ENCODE measurements at places on chromosomes 11 and 22.

DNA sequence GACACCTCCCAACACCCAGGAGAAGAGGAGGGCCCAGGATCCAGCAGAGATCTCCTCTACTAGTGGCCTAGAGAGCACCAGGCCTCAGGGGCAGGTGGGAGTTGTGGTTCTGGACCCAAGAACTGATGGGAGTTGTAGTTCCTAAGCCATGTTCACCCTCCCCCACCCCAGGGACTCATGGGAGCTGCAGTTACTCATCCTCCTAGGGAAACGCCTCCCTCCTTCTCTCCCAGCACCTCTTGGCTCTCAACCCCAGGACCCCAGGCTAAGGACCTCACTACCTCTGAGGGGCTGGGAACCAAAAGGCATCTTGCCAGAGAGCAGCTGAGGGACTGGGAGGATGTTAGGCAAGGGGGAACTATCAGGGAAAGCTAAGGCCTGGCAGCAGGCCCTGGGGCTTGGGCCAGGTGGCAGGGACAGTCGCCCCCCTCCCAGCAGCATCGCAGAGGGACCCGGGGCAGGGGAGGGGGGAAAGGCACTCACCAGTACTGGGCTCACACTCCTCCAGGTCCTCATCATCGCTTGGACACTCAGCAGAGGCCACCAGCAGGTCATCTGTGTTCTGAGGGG lies 28.9 kb downstream of the SLC22A12 start:
- DNase-seq = no peak

DNA sequence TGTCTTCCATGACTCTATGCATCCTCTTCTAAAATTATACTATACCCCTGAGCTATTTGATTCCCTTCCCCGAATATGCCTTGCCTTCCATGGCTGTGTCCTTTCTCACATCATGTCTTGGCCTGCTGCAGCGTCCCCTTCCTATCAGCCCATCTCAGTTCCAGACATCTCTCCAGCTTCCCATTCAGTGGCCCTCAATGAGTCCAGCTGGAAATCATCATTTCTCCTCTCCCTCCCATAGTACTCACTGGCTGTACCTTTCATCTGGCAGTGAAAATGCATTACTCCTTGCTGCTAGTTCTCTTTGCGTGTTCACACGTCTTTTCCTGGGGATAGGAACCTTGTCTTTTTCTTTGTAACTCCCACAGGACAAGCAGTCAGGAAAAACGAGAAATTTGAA lies 486.8 kb downstream of the NTM start:
- DNase-seq = no peak

DNA sequence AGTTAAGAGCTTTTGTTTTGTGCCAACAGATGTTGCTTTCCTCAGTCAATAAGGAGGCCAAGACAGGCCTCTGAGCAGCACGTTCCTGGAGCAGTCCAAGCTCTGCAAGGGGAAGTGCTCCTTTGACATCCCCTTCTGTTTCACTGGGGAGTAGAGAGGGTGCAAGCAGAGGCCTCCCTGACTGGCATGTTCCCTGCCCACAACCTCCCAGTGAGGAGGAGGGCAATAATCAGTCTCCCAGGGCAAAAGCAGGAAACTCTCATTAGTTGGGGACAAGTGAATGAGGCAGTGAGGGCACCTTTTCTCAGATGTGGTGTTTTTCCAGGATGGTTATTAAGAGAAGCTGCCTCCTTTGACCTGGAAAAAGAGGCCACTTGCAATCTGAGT lies 79.5 kb upstream of the ZBED5 start:
- DNase-seq = no peak

- DNase-seq = no peak
These were observed at the start of gene STK33 for GRCh38 chr11:8593935-8594909. Gene STK33 (minus strand): TSS chr11:8594228. CDS start chr11:8474905, 119,323 bp downstream.

DNA sequence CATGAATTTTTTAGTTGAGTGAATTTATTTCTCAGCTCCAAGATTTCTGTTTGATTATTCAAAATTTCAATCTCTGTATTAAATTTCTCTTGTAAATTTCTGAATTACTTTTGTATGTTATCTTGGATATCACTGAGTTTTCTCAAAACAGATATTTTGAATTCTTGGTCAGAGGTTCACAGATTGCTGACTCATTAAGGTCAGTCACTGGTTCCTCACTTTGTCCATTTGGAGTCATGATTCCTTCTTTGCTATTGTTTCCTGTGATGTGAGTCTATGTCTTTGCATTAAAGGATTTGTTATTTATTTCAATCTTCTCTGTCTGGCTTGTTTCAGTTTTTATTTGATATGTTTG lies 10.2 kb upstream of the IL17RA start:
- DNase-seq = no peak

- no peak for DNase-seq
These were observed 86.3 kb downstream of the FCHSD2 start for GRCh38 chr11:73055655-73056354.

DNA sequence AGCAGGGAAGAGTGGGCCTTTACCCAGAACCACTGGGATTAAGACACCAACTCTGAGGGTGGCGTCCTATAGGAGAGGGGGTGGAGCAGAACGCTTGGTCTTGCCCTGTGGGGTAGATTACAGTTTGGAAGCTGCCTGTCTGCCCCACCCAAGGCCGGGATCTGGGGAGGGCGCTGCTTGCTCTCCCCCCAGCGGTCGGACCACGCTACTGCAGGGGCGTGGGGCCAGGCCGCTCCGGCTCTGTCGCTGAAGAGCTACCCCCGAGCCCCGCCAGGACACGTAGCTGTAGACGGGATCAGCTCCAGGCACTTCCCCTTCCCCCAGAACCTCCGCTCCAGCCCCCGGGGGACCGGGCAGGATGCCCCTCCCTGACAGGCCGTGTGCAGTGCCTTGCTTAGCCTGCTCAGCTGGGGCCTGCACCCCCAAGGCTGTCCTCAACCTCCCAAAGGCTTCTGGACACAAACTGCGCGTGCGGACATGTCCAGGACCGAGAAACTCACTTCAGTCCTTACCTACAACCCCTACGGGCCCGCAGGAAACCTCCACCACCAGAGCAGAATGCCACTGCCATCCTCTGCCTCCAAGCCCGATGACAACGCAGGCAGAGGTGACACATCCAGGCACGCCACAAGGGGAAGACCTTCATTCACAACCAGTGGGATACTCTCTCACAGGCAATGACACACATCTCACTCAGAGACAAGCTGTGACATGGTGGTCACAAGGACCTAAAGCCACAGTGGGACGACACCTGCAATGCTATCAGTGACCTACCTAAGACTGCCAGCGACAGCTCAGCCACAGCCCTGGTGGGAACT lies 3.6 kb downstream of the AHNAK start:
- DNase-seq = no peak

GRCh38 chr11:106384429-106384828 lies 307.0 kb downstream of the AASDHPPT start:
- no peak for DNase-seq

- no peak for DNase-seq
These were observed 693.4 kb upstream of the CCDC90B start for GRCh38 chr11:83979593-83979992.

DNA sequence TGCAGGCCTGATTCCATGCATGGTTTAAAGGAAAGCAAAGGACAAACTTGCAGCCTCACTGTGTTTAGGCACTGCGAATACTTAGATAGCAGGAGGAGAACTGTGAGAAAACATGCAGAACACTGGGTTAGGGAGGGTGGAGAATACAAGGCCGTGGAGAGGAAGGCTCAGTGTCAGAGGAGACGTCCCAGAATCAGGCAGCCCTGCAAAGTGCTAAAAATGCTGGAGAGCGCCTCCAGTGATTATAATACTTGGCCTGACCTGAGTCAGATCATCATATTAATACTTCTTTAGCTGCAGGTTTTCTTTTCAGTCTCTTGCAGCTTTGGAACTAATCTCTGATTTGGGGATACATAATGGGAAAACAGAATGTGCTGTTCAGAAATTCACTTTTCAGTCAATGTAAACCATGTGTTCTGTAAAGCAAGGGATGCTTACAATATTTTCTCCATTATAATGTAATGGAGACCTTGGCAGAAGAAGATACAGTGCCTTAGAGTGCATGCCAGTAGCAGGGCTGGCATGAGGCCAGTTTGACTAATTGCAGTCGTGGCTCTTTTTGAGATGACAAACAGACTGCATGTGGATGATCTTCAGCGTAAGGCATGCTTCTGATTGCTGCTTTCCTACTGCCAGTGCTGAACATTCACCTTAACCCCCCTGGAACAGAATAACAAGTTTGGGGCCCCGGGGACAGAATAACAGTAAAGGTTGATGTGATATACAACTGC lies 16.8 kb downstream of the EXT2 start:
- DNase-seq = no peak

GRCh38 chr11:76765863-76766350 lies 17.2 kb upstream of the TSKU start:
- DNase-seq = no peak

DNA sequence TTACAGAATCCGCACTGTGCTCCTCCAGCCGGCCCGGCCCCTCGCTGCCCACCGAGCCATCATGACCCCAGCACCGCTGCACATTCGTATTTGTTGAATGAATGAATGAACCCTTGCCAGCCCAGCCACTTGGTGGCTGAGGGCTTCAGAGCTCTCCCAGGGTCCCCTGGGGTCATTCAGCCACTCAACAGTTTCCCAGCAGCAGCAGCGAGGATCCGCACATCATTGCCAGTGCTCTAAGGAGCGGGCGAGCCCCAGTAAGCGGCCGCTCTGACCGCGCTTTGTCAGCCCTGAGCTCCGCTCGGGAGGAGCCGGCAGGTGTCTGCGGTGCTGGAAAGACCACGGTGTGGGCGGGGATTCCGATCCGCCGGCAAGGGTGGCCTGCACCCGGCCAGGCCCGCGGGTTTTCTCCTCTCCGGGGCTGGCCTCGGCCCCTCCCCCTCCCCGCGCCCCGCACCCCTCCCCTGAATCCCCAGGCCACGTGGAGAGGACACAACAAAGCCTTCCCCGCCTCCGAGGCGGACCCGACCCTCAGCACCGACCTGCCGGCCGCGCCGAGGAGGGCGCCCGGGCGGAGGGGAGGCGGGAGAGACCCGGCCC lies 563 bp downstream of the BID start:
- no peak for DNase-seq

DNA sequence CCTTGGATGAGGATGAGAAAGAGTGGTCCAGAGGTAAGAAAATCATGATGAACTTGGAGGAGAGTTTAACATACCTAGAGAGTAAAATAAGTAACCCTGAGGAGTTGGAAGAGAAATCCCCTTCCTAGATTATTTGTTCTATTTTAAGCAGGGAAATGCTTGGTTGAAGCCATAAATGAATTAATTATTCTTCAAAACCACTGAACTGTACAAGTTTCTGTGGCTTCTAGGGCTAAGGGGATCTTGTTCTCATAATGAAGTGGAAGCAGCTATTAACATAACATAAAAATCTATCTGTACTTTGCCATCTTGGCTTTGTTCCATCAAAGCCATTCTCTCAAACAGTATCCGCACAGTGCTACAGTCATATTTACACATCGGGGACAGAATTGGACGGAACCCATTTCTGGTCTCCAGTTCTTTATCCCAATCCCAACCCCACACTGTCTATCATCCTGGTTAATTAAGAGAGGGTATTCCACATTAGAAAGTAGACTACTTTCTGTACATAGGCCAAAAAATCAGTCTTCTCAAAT lies 14.5 kb upstream of the ARHGAP42 start:
- DNase-seq = no peak

DNA sequence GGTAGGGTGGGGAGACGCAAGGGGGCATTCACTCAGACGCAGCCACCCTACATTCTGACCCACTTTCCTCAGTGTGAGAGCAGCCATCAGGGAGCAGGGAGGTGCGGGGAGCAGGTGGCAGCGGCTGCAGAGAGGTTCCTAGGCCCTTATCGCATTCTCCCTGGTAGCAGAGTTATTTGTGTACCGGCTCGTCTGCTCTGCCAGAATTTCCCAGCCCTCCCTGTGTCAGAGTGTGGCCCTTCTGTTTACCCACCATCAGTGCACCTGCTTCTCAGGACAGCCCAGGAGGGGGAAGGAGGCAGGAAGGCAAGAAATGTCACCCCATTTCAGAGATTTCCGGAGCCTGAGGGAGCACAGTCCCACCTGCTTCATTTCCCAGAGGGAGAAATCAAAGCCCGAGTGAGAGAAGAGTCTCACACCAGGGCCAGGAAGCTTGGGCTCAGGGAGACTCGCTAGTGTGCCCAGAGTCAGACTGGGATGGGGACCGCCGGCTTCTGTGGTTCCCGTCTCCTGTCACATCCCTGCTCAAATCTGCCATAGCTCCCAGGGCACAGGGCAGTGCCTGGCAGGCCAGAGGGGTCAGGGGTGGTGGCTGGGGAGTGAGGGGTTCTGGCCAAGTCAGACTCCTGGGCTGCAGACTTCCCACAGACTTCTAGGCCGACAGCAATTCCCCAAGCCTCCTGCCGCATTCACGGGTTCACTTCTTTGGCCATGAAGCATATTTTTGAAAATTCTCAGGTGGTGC lies 49.7 kb downstream of the ARRB1 start:
- no peak for DNase-seq

GRCh38 chr11:17543041-17543440 lies 1.2 kb downstream of the USH1C start:
- DNase-seq = no peak

- no peak for DNase-seq
These were observed 45.5 kb downstream of the NRXN2 start for GRCh38 chr11:64677441-64678023.

- no peak for DNase-seq
These were observed 18.8 kb downstream of the P2RY2 start for GRCh38 chr11:73236854-73237253.

DNA sequence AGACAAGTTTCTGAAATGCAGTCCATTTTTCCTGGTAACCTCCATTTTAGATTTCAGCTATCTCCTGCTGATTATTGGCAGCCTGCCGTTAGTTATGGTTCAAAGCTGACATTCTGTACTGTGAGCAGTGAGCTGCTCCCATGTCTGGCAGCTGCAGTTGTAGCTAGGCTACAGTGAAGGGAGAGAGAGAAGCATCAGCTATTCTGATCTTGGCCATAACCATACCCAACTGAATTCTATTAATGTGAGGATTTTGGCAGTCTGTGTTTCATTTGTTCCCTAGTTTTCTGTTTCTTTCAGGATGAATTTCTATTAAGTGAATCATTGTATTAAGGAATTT lies 33.4 kb downstream of the SIK2 start:
- no peak for DNase-seq

DNA sequence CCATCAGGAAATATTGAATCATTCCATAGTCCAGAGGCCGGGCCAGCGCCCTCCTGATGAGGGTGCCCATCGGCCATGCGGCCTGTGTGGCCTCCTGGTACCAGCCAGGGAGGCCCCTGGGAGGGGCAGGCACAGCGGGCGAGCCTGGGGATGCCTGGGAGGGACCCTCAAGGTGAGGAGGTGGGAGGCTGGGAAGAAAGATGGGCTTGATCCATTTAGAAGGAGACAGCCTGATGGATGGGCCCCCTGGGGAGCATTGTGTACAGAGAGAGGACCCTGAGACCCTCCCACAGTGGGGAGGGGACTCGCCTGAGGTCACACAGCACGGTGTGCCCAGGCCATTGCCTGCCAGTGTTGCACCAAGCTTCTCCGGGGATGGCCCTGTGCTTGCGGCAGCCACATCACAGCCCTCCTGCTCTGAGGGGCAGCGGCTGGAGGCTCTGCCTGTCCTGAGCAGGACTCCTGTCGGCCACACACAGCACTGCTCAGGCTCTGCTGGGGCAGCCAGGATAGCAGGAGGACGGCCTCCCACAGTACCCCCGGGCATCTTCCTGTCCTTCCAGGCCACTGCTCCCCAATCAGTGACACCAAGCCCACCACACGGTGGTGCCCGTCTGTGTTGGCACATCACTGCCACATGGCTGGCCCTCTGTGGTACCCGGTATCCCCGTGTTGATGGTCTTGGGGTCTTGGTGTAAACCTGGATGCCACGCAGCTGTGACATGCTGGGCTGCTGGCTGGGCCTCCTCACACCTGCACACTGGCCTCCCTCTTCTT lies 290.0 kb downstream of the TBC1D22A start:
- DNase-seq = no peak

GRCh38 chr11:117090111-117090706 lies 8.0 kb downstream of the SIK3 start:
- no peak for DNase-seq
